Aorta (tissue), 5 donors: ENCODE measurements at places on chromosomes 6 and 20. TPM values are rescaled to one million over a fixed set of nuclear protein-coding genes. Genes with fewer than 3 reads are reported as not detected.

TPD52L2 gene
- 91.2 TPM for total RNA-seq

GRCh38 chr6:134063966-134064445 is 11.6 kb upstream of the SLC2A12 start:
- H3K27me3 ChIP-seq = no peaks in the 10 kb centered on the region
- no peak overlapping the region for H3K4me3 ChIP-seq
- peak; percentile 62 for DNase-seq
- H3K4me1 ChIP-seq = no peaks in the 10 kb centered on the region
- no peaks in the 10 kb centered on the region for H3K36me3 ChIP-seq

GRCh38 chr6:106356378-106356777 is 4.1 kb upstream of the CRYBG1 start:
- no peak overlapping the region for H3K27ac ChIP-seq

GRCh38 chr6:119256978-119257462 is 92.5 kb downstream of the MAN1A1 start:
- no peaks in the 10 kb centered on the region for H3K4me1 ChIP-seq
- no peaks in the 10 kb centered on the region for H3K27me3 ChIP-seq
- no peaks in the 10 kb centered on the region for H3K36me3 ChIP-seq
- no peak overlapping the region for H3K27ac ChIP-seq

GRCh38 chr20:35831029-35831428 is 59.2 kb downstream of the PHF20 start:
- no peak overlapping the region for H3K4me3 ChIP-seq
- H3K36me3 ChIP-seq = no peaks in the 10 kb centered on the region
- no peaks in the 10 kb centered on the region for H3K4me1 ChIP-seq
- no peak overlapping the region for H3K27ac ChIP-seq
